CD8-positive, alpha-beta memory T cell (primary cell): ENCODE measurements at places on chromosomes 13 and 19.
A peak's percentile ranks its signal among the peaks of the same experiment; 100 is the strongest.

GRCh38 chr19:39430675-39431593 lies 4.8 kb downstream of the RPS16 start:
- DNase-seq = no peak

- DNase-seq = no peak
Measured at GRCh38 chr13:24287748-24288287, 21.6 kb upstream of the C1QTNF9 start.

GRCh38 chr19:38470788-38471480 lies 37.4 kb downstream of the RYR1 start:
- no peak for DNase-seq

DNA sequence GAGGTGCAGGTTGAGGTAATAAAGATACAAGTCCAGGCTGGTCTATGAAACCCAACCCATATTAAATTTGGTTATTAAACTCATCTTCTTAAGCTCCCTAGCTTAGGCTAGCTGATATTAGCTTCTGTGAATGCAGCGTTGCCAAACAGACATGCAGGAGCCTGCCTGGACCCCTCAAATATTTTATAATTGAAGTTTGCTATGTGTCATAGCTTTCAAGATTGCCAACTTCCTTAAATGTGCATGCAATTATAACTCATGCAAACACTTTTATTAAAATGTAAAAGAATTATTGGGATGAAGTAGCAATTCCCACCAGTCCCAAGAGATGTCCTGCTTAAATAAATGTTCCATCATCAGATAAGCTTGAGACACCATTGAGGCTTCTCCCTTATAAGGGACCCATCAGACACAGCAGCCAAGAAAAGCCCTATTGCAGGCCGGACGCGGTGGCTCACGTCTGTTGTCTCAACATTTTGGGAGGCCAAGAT lies 51.3 kb downstream of the MBNL2 start:
- DNase-seq = no peak

DNA sequence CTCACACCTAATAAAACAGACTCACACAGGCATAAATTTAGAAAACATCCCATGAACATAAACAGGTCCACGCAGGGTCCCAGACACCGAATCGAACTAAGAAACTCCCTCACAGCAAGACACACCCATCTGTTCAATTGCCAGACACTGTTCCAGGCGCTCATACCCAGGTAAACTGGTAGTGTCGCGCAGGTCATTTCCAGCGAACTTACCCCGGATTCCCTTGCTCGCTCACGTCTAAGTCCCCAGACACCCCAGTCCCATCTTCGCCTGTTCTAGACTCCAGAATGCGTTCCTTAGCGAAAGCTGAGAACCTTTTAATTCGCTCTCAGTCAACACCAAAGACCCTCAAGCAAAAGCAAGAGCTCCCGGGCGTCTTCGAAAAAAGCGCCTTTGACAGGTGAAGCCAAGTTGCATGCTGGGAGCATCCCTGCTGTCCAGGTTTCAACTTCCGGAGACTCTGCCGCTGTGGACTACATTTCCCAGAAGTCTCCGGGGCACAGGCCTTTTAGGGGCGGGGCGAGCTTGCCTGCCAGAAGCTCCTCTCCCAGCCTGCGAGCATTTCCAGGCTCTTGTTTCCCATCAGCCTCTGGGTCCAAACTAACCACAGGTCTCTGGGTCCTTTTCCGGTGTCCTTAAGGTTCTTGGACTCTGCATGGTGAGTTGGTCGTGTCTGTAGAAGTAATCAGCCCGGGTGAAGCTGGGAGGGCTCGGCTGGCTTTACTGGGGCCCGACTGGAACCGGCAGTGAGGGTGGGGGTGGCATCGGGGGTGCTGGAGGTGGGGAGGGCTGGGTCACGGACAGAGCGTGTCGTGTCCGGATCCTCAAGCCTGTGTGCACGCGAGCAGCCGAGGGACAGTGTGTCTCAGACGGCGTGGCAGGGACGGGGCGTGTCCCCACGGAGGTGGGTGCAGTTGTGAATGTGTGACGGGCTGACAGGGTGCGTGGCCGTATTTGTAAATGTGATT lies at the start of gene ZNF283:
Gene ZNF283 (plus strand): TSS at position 535 of the 968 bp plus-strand sequence. CDS start 6,184 bp downstream, outside the sequence.
- peak; percentile 77 for DNase-seq

DNA sequence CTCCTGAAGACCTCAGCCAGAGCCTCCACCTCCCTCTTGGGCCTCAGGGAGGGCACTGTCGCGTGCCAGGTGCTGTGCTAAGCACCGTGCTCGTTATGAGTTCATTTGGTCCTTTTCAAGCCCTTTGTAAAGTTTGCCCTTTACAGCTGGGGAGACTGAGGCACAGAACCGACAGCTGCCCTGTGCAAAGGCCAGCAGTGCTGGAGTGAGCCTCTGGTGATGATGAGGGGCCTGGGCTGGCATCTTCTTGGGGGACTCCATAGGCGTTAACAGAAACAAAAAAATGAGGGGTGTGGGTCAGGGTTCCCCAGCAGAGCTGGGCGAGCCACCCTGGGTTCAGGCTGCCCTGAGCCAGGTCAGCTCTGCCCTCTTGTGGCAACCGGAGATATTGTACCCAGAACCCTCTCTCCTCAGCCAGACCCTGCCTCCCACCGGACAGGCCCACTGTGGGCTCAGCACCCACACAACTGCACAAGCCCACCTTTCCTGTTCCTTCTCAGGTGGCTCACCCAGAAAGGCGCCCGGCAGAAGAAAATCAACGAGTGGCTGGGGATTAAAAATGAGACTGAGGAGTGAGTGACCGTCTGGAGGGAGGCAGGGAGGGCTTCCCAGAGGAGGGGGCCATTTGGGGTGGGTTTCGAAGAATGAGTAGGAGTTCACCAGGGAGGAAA lies 5.5 kb upstream of the IFI30 start:
- DNase-seq = peak; percentile 37

DNA sequence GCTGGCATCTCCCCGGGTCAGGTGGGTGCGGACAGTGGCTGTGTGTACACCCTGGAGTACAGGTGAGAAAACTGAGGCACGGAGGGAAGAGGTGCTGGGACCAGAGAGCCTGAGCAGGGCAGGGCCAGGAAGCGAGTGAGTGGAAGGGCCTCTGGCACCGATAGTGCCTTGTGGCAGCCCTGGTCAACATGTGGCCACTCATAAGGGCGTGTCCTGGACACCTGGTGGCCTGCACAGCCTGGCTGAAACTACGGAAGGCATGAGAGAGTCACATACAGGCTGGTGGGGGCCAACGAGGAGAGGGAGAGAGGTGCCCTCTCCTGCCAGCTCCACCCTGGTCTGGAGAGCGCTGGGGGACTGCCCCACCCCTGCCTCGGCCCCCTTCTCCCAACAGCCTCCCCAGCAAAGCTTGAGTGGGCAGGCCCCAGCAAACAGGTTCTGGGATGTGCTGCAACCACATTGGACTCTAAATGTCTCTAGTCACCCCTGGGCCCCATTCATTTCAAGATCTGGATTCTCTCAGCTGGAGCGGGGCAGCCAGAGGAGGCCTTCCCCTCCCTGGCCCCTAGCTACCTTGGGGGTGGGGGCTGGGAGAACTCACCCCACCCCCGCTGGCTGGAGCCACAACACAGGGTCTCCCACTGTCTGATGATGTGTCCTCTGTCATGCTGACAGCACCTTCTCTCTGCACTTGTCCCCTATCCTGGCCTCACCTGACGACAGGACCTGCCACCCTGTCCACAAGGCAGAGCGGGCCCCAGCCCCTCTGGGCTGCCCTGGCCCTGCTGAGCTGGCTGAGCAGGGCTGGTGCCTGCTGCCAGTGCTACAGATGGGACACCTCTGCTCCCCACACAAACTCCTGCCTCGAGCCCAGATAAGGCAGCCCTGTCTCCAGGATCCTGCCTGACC lies 5.8 kb downstream of the CBARP start:
- no peak for DNase-seq

- DNase-seq = peak; percentile 59
Measured at GRCh38 chr19:40614622-40615411, 13.6 kb downstream of the LTBP4 start.

DNA sequence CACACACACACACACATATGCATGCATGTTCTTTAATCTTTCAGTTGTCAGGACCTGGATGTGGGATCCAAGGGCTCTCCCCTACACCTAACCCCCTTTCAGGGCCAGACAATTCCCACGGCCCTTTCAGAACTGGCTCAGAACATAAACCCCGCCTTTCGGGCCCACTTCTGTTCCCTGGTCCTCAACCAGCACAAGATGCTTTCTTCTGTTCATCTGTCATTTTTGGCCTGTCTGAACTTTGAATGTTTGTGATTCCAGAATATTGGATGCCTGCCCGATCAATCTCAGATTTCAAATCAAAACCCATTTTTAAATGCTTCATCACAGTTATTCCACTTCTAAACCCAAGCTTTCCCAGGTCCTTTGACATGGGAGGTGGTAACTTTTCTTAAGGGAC lies 167.3 kb downstream of the USP12 start:
- DNase-seq = no peak

- no peak for DNase-seq
Measured at GRCh38 chr19:34847393-34847792, 74.4 kb upstream of the ZNF599 start.

DNA sequence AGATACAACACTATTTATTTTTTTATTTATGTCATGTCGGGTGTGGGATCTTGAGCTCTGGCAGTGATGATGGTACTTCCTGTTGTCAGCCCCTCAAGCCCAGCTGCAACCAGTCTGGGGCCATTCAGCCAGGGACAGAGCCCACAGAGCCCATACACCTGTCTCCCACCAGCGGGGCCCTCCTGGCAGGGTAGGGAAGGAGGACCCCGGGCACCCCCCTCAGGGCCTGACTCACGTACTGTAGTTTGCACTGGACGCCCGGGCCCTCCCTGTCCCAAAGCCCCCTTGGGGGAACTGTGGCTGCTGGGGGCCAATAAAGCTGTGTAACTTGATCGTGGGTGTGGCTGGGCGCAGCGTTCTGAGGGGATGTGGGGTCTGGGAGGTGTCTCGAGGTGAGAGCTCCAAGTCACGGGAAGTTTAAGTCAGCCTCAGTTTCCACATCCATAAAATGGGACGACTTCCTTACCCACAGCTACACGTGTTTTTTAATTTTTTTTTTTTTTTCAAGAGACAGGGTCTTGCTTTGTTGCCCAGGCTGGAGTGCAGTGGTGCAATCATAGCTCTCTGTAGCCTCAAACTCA lies 9.5 kb downstream of the ATG4D start:
- DNase-seq = no peak

DNA sequence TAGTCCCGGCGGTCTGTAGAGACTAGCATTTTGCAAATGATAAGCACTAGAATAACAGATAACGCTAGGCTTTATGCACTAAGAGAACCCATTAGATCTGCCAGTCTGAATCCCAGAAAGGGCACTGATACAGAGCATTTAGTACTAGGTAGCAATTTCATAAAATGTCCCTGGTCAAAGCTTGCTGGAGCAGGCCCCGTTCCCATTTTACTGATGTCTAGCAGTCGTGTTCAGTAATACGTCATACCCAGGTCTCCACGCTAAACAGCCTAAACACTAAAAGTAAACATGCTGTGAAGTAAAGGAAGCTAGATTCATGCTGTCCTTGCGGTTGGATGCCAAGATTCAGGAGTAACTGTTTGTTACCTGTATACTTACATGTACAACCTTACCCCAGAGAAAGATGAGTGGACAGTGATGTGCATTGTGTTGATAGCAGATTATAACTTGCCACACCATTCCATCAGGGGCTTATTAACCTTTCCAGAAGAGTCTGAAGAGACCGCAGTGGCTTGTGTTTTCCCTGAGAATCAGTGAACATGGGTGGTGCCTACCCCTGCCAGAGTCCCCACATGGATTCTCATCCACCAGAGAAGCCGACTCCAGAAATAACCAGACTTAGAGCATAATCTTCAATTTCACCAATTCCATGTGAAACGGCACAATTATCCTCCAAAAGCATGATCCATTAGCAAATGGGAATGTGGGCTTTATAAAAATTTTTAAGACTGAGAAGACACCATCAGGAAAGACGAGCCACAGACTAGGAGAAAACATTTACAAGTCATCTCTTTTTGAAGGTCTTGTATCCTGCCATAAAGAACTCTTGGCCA lies 3.4 kb upstream of the RPS11 start:
- DNase-seq = no peak

- DNase-seq = no peak
Measured at GRCh38 chr13:44719857-44720671, 143.9 kb upstream of the TSC22D1 start.

DNA sequence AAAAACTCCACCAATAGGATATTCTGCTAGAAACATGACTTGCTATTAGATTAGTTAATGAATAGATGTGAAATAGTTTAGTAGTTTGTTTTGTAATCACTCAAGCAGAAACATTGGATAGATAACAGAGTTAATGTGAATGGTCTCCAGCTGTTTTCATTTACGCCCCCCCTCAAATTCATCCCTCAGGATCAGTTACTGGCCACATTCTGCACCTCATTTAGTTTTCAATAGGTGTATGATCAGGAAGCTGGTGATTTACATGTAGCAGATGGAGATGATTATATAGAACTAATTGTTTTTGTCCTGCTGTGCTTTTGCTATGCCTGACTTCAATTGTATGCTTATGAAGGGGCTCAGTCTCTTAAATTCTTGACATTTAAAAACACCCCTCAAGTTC lies 759.0 kb downstream of the SLITRK6 start:
- DNase-seq = no peak

- no peak for DNase-seq
Measured at GRCh38 chr13:111548301-111548700, 227.9 kb downstream of the TEX29 start.

DNA sequence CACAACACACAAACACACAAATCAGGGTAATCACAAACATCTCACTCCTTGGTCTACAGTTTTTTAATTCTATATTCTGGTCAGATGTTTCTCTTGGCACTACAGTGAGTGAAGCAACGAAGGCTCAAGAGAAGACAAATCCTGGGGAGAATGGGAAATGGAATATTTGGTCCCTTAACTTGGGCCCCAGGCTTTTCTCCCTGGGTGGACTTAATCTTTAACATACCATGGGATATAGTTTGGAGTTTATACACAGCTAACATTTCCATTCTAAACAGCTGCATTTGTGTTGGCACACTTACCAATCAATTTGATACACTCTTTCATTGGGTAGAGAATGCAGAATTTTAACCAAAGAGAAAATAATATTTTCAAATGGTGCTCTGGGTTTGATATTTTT lies 1132.6 kb upstream of the SLC10A2 start:
- no peak for DNase-seq

GRCh38 chr13:48859272-48860105 lies 116.2 kb upstream of the FNDC3A start:
- no peak for DNase-seq

DNA sequence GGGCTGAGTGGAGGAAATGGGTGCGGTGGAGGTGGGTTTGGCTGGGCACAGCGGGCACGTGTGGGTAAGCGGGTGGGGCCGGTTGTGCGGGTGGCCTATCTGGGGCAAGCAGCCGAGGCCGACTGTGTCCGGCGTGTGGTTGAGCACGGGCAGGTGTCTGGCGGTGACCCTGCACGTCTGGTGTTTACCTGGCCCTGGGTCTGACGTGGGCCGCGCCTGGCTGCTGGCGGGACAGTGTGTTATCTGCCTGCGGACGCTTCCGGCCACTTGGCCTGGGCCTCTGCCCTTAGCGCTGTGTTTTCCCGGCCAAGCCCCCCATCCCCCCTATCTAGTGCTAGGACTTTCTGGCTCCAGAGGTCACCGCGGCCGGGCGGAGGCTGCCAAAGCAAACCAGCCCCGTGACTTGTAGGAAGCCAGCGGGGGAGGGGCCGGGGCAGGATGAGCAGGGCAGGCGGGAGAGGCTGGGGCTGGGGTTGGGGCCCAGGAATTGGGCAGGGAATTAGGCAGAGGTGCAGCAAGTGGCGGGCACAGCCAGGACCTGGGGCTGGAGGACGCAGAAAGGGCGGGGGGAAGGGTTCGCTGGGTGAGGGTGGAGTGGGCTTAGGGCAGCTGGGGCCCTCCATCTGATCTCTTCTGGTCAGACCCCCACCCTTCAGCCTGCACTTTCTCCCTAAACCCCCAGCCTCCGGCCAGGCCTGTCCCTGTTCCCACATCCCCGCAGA lies 534 bp upstream of the HPN start:
- no peak for DNase-seq

GRCh38 chr13:75811841-75812240 lies 175.7 kb downstream of the LMO7 start:
- no peak for DNase-seq
